ENCODE measurements at places on chromosomes 12 and 14.

DNA sequence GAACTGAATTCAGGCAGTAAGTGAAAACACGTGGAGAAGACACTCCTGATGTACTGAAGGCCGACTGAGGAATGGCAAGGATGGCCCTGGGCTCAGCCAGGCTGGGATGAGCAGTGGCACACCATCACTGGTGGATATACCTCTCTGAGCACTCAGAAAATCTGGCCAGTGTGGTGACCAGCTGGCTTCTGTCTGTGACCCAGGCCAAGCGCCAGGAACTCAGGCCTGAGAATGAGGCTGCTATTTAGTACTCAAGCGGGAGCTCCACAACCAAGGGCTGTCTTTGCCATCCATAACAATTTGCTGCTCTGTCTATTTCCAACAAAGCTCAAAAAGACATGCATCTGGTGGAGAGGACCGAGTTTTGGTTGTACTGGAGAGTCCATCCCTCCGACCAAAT is 586.3 kb downstream of the BCL11B start:
- H3K27ac ChIP-seq = no peak overlapping the region
- no peaks in the 10 kb centered on the region for H3K4me1 ChIP-seq

DNA sequence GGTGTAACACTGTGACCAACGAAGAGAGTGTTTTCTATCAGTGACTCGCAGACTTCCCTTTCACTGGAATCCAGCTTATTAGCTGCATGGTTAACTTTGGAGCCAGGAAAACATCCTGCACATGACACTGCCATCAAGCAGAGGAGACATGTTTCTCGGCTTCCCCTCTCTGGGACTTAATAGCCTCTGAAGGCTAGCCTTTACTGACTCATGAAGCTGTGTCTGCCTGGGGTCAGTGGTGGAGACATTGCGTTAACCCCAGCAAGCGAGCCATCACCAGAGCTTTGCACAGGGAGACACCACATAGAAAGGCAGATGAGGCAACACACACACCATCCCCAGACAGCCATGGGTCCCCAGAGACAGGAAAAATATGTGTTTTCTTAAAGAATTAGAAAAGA is 126.9 kb upstream of the PRICKLE1 start:
- no peak overlapping the region for H3K4me3 ChIP-seq
- no peaks in the 10 kb centered on the region for H3K4me1 ChIP-seq
- no peaks in the 10 kb centered on the region for H3K27me3 ChIP-seq
- DNase-seq = no peak

GRCh38 chr14:34213332-34213731 is 248.7 kb downstream of the SPTSSA start:
- H3K36me3 ChIP-seq = no peaks in the 10 kb centered on the region
- no peak overlapping the region for H3K27ac ChIP-seq
- DNase-seq = no peak
- H3K27me3 ChIP-seq = no peaks in the 10 kb centered on the region

- H3K27ac ChIP-seq = peak overlapping the region; percentile 2
- DNase-seq = peak; percentile 92
- H3K4me1 ChIP-seq = peaks cover 6% of the 10 kb centered on the region
These were observed 41.7 kb downstream of the TTLL5 start for GRCh38 chr14:75702616-75703261.

DNA sequence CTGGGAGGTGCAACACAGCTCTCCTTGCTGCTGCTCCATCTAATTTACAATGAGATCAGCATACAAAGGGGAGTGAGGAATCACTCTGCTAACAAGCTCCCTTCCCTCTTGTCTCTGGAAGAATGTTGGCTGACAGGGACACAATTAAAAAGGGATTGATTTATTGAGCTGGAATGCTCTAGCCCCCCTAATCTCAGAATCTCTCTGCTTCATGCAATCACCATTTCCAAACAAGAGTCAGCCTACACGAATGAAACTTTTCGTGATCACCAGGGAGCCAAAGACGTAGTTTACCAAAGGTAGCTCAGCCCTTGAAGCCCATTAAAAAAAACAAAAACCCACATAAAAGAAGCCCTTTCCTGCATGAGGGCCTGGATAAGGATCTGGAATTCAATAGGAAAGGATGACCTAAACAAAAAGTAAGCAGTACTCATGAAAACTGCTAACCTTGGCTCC is 223.8 kb downstream of the C12orf75 start:
- H3K4me3 ChIP-seq = no peak overlapping the region
- no peaks in the 10 kb centered on the region for H3K27me3 ChIP-seq
- no peak overlapping the region for H3K27ac ChIP-seq
- H3K36me3 ChIP-seq = no peaks in the 10 kb centered on the region
- H3K4me1 ChIP-seq = peaks cover 3% of the 10 kb centered on the region

- H3K27ac ChIP-seq = no peak overlapping the region
- DNase-seq = peak; percentile 9
- H3K36me3 ChIP-seq = no peaks in the 10 kb centered on the region
- H3K4me1 ChIP-seq = no peaks in the 10 kb centered on the region
- H3K4me3 ChIP-seq = no peak overlapping the region
These were observed 41.7 kb downstream of the NEDD1 start for GRCh38 chr12:96948782-96949181.

DNA sequence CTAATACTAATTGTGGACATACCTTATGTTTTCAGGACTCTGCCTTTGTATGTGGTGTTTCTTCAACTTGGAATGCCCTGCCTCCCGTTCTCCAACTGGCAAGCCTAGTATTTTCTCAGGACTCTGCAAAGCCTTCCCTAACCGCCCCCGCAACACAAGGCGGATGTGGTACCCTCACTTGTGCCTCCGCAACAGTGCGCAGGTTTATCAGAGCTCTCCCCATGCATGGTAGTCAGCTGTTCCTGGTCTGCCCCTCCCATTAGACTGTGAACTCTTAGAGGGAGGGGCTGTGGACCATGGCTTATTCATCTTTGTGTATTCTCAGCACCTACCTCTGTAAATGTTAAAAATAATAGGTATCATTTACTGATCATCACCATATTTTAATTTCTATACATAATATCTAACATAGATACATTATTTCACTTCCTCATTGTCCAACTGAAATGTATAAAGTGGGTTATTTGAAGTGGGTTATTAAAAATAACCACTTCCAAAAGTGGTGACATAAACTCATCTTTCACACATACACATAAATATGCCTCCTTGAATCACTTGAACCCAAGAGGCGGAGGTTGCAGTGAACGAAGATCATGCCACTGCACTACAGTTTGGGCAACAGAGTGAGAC is 9.0 kb downstream of the LPAR5 start:
- H3K36me3 ChIP-seq = no peaks in the 10 kb centered on the region
- no peak for DNase-seq
- H3K4me1 ChIP-seq = no peaks in the 10 kb centered on the region
- H3K4me3 ChIP-seq = no peak overlapping the region
- H3K27me3 ChIP-seq = no peaks in the 10 kb centered on the region

GRCh38 chr12:65795453-65795852 is 28.8 kb upstream of the HMGA2 start:
- H3K4me1 ChIP-seq = peaks cover 5% of the 10 kb centered on the region
- H3K36me3 ChIP-seq = no peaks in the 10 kb centered on the region
- no peak for DNase-seq
- H3K27me3 ChIP-seq = no peaks in the 10 kb centered on the region

- DNase-seq = no peak
- H3K36me3 ChIP-seq = no peaks in the 10 kb centered on the region
- H3K27me3 ChIP-seq = no peaks in the 10 kb centered on the region
These were observed 8.0 kb upstream of the SERPINA12 start for GRCh38 chr14:94517248-94517640.

- H3K4me1 ChIP-seq = no peaks in the 10 kb centered on the region
- H3K27me3 ChIP-seq = no peaks in the 10 kb centered on the region
- no peak overlapping the region for H3K4me3 ChIP-seq
- no peaks in the 10 kb centered on the region for H3K36me3 ChIP-seq
These were observed 434.3 kb upstream of the STXBP6 start for GRCh38 chr14:25484235-25484634.

DNA sequence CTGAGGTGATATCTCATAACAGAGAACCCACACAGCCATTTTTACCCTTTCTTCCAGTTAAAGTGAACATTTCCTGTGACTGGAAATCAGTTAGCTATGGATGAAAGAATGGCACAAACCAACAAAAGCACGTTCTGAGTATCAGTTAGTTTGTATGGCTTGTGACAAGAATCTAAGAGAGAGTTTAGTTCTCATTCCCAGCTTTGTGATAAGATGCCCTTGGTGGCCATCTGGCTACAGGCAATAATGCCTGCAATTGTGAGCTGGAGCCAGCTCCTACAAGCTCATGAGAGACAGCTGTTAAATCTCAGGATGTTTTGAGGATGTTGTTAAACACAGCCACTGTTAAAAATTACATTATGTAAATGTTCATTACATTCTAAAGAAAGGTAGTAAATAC is 122.0 kb upstream of the FRMD6 start:
- H3K27ac ChIP-seq = no peak overlapping the region
- no peak overlapping the region for H3K4me3 ChIP-seq
- H3K27me3 ChIP-seq = no peaks in the 10 kb centered on the region
- H3K36me3 ChIP-seq = no peaks in the 10 kb centered on the region

DNA sequence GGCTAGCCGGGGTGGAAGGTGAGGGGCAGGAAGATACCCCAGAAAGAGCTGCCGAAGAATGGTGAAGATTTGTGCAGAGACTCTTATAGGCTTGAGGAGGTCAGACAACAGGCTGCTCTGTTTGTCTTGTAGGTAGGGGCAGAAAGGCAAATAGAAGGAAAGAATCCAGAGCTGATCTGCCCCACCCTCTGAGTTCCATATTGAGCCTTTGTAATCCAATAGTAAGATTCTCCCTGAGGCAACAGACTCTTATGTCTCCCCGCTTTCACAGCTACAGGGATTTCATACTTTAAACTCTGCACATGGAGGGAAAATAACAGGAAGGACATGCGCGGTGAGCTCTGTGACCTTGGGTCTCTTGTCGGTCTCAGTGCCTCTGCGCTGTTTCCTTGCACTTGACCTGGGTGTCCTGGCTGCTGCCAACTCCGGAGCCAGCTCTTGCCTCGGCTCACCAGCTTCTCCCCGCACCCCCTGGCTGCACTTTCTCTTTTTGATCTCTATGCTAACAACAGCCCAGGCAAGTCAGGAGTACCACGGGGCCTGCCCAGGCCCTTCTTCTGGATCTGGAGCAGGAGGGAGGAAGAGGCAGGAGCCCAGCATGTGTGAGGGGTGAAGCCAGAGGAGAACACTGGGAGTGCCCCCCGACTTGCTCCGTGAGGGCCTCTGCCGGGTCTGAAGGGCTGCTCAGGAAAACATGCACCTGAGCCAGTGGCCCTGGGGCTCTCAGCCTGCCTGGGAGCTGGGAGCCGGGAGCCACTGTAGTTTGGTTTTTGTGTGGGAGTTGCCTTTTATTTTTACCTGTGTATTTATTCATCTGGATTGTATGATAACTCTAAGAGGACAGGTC is 75.8 kb downstream of the PPP1R36 start:
- no peaks in the 10 kb centered on the region for H3K27me3 ChIP-seq
- H3K27ac ChIP-seq = no peak overlapping the region
- no peak for DNase-seq
- no peaks in the 10 kb centered on the region for H3K36me3 ChIP-seq

DNA sequence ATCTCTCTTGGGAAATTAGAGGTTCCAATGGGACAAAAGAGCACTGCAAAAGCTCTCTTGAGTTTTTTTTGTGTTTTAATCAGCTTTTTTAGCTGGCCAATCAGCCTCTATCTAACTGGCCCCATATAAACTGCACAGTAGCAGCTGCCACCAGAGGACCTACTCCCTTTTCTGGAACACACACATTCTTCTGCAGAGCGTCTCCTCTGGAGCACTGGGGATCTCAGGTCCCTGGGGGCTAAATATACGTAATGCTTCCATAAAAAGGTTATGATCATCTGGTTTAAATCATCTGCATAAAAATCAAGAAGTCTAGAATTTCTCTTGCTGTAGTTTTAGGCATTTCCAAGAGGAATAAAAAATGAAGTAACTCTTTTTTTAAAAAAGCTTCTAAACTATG is 32.3 kb downstream of the TSPAN8 start:
- no peak for DNase-seq
- no peak overlapping the region for H3K27ac ChIP-seq
- H3K36me3 ChIP-seq = no peaks in the 10 kb centered on the region
- no peaks in the 10 kb centered on the region for H3K4me1 ChIP-seq

DNA sequence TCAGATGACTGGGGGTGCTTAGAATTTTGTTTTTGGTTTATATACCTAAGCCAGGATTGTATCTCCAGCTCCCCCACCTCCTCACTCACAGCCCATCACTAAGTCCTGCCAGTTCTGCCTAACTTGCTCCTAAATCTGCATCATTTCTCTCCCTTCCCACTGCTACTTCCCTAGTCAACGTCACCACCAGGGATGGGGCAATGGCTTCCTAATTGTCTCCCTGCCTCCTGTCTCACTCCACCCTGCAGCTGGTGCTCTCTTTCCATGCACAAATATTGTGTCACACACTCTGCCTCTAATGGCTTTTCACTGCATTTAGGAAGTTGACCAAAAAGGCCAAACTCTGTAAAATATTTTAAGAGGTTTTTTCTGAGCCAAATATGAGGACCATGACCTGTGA is 11.5 kb downstream of the OAS2 start:
- no peaks in the 10 kb centered on the region for H3K36me3 ChIP-seq
- H3K4me3 ChIP-seq = no peak overlapping the region
- H3K4me1 ChIP-seq = peaks cover 2% of the 10 kb centered on the region

- DNase-seq = no peak
- no peak overlapping the region for H3K4me3 ChIP-seq
- H3K36me3 ChIP-seq = no peaks in the 10 kb centered on the region
- no peak overlapping the region for H3K27ac ChIP-seq
These were observed 587.4 kb downstream of the GALC start for GRCh38 chr14:87405563-87405962.

DNA sequence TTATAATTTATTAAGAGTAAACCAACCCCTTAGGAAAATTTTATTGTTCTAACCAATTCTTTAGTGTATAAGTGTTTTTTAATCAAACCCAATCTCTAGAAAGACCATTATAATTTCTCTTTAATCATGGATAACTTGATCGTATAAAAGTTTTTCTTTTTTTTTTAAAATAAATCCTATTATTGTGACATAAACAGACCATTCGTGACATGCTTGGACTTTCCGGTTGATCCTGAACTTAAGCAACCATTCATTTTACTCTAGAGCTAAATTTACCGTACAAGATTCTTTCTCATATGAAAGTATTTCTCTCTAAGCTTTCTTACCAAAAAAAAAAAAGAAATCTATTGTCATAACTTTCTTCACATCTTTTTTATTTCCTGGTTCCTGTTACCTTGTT is 32.6 kb upstream of the SLC38A4 start:
- no peaks in the 10 kb centered on the region for H3K36me3 ChIP-seq
- H3K27ac ChIP-seq = no peak overlapping the region
- no peak overlapping the region for H3K4me3 ChIP-seq

DNA sequence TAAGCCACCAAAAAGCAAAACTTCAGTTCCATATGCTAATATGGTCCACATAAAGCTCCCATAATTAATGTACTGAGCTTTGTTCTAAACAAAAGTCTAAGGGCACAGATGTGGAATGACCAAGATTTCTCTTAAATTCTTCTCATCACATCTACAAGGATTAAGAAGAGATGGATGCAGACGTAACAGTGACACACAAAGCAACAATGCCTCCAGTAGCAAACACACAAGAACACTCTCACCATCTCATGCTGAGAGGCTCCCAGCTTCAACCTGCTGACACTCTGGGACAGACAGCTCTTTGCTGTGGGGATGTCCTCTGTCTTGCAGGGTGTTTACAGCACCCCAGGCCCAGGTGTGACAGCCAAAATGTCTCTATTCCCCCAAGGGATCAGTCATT is 48.2 kb downstream of the SETD3 start:
- no peaks in the 10 kb centered on the region for H3K27me3 ChIP-seq
- no peak overlapping the region for H3K4me3 ChIP-seq
- no peaks in the 10 kb centered on the region for H3K36me3 ChIP-seq

GRCh38 chr12:13211859-13212664 is 15.5 kb downstream of the EMP1 start:
- H3K27ac ChIP-seq = no peak overlapping the region
- peak; percentile 82 for DNase-seq
- H3K36me3 ChIP-seq = no peaks in the 10 kb centered on the region
- H3K4me1 ChIP-seq = peaks cover 10% of the 10 kb centered on the region
